DMS79 treated with DMSO at 0.1 percent for 48 hours (cell line): ENCODE measurements at places on chromosomes 1 and 21.

DNA sequence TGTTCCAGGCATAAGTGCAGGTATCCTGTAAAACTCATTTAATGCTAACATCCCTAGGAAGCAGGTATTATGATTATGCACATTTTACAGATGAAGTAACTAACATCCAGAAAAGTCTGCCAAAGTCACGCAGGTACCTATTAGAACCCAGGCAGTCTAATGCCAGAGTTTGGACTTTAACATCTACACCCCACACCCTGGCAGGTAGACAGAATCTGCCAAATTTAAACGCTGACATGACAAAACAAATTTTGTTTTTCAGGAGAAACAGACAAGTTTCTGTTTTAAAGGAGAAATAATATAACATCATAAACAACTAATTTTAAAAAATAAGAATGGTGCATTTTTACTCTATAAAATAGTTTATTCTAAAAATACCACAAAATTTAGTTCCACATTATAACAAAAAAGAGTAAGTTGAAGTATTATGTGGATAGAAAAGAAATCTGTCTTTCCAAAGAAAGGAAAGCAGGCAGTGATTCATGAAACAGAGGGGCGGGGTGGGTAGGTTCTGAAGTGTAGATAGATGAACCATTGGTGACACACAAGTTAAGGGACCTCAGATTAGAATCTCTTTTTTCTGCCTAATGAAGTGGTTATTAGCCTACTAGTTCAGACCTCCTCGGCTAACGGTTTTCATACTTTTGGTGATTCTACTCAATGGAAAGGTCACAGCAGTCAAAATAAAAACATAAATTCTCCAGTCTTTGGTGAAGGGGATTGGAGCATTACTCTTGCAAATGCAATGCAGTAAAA lies 1.7 kb downstream of the ASPM start:
- peak; percentile 30 for DNase-seq

DNA sequence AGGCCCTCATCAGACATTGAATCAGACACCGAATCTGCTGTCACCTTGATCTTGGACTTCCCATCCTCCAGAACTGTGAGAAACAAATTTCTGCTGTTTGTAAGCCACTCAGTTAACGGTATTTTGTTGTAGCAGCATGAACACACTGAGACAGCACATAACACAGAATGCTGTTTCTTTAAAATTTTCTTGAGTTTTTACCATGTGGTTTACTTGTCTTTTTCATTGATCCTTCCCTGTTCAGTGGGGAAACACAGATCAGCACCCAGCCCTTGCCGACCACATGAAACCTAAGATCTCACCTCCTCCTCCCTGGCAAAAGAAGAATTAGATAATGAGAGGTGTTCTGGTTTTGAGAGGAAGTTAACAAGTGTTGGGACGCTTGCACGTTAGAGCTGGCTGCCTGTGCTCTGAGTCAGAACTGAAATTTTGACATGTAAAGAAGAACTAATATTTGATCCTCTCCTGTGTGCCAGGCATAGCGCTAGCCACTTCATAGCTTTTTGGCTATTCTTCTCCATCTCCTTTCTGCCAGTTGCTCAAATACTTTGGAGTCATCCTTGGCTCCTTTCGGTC lies 179.6 kb downstream of the DHRS3 start:
- no peak for DNase-seq

GRCh38 chr1:47561523-47562007 lies 123.7 kb downstream of the FOXD2 start:
- DNase-seq = no peak

GRCh38 chr1:98538106-98538505 lies 123.4 kb upstream of the SNX7 start:
- DNase-seq = no peak

DNA sequence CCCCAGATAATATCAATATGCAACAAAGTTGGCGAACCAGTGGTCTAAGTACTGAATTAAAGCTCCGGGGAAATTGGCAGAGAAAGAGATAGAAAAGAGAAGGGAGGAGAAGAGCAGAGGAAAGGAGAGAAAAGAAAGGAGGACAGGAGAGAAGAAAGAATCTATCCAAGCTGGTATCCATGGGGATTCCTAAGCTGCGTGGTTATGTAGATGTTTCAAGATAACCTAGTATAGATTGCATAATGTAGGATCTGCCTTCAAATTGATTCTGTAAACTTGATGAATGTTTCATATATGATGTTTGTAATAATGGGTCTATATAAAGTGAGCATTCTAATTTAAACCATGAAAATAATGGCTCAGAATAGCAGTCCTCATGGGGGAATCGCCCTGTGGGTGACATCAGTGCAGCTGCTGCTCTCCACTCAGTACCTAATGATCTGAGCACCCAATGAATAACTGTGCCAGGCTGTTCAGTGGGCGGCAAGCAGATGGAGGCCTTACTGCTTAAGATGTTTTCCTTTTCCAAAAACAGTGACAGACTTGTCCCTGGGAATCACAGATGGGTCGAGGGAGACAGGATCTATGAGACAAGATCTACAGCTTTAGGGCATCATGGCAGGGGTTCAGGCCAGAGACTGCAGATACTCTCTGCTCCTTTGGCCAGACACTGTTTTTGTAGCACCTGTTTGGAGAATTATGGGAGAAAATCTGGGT lies 78.0 kb downstream of the LAMC2 start:
- DNase-seq = no peak

GRCh38 chr1:54721719-54722118 lies 6.1 kb downstream of the TTC4 start:
- no peak for DNase-seq

DNA sequence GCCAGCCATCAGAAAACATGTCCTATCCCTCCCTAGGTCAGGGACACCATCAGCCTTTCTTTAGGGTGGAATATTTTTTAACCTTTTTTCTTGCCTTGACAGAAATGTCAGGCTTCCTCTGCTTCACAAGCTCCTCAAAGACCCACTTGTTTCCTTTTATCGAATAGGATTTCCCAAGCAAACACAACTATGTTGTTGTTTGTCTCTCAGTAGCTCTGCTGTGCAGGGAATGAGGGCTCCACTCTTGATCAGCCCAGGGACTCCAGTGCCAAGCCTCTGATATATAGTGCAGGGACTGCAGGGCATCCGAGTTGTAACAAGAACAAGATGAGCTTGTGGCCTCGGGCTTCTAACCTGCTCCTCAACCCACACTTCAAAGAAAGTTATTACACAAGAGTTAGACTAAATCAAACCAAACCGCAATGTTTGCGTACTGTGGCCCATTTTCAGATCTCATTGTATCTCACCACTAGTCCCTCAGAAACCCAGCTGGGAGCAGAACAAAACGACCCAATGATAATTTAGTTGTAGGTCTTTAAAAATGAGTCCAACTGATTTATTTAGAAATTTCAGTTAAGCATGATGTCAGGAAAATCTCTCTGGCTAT lies 108.1 kb downstream of the ATG4C start:
- no peak for DNase-seq

DNA sequence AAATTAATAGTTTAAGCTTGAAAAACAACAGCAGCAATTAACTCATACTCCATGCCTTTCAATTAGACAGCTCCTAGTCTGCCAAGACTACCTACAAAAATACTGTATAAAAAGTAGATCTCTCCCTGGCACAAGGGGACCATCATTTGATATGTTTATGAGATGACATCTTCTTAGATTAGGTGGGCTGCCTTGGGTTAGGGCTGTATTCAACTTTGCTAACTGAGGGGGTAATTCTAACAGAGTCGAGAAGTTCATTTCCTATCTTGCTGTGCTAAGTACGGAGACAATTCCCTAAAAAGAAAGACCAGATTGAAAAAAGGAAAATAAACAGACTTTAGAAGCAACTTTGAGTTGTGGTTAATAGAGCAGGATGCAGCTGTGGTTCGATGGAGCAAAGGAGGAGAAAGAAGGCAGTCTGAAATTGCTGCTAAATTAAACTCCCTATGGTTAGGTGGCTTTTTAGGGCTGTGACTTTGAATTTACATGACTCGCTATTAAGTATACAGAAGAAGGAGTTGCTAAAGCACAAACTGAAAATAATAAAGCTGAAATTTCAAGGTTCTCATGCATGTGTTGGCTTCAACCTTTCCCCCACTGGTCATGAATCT lies 75.4 kb downstream of the CDC7 start:
- no peak for DNase-seq

DNA sequence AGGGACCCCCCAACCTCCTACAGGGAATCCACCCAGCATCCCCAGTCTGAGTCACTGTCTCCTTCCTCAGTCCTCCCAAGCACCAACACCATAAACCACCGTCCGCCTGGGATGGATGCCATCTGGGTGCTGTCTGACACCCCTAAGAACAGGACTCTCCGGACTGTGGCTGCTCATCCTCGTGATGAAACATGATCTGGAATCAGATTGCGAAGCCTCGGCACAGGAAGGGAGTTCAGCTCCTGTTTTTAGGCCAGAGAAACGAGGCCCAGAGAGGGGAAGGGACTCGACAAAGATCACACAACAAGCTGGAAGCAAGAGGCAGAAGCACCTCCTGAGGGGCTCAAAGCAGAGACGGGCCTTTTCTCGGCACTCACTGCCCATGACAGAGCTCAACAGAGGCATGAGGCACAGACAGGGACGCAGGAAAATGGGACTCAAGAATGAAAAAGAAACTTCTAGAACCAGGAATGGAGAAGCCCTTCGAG lies 8.4 kb downstream of the KCNN3 start:
- DNase-seq = no peak

- DNase-seq = no peak
Measured at GRCh38 chr21:41706678-41707077, 60.2 kb downstream of the RIPK4 start.

GRCh38 chr1:234231061-234231892 lies 142.0 kb upstream of the COA6 start:
- no peak for DNase-seq

DNA sequence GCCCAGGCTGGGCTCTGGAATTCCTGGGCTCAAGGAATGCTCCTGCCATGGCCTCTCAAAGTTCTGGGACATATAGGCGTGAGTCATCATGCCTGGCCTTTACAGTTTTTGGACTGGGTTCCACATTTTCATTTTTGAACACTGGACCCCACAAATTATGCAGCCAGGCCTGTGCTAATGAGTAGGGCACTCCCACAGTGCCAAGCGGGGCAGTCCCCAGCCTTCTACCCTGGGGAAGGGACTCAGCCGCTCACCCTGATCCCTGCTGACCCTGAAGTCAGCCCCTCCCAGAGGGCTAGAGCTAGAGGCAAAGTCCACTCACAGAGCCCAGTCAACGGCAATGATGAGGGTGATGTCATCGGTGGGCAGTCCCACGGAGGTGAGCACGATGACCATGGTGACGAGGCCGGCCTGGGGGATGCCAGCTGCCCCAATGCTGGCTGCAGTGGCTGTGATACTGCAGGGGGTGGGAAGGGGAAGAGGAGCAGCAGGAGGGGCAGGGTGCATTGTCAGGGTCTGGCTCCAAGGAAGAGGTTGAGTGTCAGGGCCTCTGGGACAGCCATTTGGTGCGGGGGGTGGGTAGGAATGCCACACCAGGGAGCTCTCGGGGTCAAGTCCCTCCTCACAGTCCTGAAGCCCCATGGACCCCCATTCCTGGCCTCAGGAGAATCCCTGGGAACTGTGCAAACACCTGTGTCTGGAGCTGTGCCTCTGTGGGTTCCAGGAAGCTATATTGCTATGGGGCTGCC lies 27.6 kb downstream of the PODN start:
- DNase-seq = no peak

DNA sequence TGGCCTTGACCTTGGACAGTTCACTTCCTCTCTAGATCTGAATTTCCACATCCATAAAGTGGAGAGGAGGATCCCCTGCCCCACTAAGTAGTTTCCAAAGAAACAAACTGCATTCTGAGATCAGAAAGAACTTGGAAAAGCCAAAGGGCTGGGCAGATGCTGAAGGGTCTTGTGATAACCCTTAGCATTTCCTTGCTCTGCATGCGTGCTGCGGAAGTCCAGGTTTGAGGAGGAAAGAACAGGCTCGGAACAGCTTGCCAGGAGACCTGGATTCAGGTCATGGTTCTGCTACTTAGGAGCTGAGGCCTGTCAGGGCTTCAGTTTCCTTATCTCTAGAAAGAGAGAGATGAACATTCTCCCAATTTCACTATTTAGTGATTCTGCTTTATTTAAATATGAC lies 27.2 kb downstream of the IGFN1 start:
- DNase-seq = no peak

GRCh38 chr1:11594222-11594621 lies 60.0 kb downstream of the FBXO2 start:
- no peak for DNase-seq

GRCh38 chr21:21662776-21663175 lies 664.6 kb downstream of the NCAM2 start:
- DNase-seq = no peak

- no peak for DNase-seq
Measured at GRCh38 chr1:15965228-15965767, 10.6 kb downstream of the ZBTB17 start.

GRCh38 chr1:17502326-17502778 lies 37.1 kb upstream of the ARHGEF10L start:
- DNase-seq = peak; percentile 78

DNA sequence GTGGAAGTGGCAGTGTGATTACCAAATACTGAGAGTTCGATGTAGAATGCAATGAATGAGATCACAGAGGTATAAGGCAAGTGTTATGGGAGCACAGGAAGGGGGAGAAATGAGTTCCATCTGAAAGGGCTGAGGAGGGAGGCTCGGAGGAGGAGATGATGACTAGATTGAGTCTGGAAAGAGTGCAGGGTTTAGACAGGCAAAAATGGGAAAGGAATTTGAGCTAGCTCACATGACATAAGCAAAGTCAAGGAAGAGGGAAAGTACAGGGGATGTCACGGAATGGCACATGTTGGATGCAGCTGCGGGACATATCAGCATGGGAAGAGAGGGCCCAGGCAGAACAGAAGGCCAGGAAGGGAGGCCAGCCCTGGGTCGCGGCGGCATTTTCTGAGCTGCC lies 132.7 kb downstream of the RUNX1 start:
- DNase-seq = no peak
